ENCODE measurements at places on chromosomes 7 and 10.

- peak; percentile 93 for DNase-seq
Observed at GRCh38 chr10:78255796-78256638, 222.4 kb downstream of the RPS24 start.

GRCh38 chr10:9613338-9614075, 1404.2 kb upstream of the CELF2 start:
- DNase-seq, result no peak

- DNase-seq, result no peak
Observed at GRCh38 chr7:42495256-42495655, 258.2 kb upstream of the GLI3 start.

DNA sequence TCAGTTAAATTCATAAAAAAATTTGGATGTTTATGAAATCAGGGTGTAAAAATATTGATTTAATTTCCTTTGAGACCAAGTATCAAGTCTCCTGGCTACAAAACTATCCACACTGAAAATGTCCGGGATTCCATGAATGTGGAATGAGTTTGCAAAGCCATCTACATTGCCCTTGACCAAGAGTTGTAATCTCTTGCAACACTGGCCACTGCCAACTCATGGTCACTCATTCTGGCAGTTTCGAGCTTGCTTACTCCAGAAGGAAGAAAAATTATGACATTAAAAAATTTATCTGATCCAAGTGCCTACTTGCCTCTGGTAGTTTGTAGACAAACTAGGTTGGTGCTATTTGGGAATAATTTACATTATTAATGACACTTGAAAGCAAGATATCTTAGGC, 84.2 kb downstream of the NPY start:
- DNase-seq, result no peak

DNA sequence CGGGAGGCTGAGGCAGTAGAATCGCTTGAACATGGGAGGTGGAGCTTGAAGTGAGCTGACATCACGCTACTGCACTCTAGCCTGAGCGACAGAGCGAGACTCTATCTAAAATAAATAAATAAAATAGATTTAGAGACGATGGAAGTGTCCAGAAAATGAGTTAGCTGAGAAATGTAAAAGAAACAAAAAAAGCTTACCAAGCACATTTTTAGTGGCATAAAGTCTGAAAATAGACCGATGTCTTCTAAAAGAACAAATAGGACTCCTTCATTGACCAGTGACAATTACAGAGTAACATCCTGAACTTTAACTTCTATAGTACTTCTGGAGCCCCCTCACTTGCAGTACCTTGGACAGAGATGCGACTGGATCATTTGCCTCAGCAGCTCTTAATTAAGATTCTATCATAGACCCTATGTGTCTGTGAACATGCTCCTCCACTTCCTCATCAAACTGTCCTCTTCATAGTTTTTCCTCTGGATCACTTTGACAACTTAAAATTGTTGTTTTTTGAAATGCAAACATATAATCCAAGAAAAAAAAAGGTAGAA, 25.2 kb upstream of the SRPK2 start:
- DNase-seq, result peak; percentile 46

GRCh38 chr7:54550471-54550870, 8.3 kb downstream of the VSTM2A start:
- no peak for DNase-seq

DNA sequence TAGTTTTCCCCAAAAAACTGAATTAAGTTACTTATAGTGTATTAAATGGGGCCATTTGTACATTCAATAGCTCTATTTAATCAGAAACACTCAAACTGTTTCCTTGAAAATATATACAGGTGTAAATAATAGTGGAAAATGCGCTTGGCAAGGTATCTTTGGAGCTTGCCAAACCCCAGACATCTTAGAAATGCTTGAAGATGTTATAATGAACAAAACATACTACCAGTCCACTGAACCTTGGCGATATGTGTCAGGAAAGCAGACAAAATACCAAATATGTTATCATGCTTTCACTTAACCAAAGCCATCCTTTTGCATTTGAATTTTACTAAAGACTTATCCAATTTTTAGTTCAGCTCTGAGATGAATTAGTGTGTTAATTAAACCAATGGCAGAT, 352.7 kb upstream of the SEMA3A start:
- no peak for DNase-seq

GRCh38 chr10:122490786-122491680, 29.7 kb downstream of the HTRA1 start:
- DNase-seq, result no peak

- no peak for DNase-seq
Observed at GRCh38 chr10:35135861-35136260, 9.2 kb downstream of the CREM start.

- DNase-seq, result no peak
Observed at GRCh38 chr10:64484811-64485330, 963.7 kb downstream of the REEP3 start.

DNA sequence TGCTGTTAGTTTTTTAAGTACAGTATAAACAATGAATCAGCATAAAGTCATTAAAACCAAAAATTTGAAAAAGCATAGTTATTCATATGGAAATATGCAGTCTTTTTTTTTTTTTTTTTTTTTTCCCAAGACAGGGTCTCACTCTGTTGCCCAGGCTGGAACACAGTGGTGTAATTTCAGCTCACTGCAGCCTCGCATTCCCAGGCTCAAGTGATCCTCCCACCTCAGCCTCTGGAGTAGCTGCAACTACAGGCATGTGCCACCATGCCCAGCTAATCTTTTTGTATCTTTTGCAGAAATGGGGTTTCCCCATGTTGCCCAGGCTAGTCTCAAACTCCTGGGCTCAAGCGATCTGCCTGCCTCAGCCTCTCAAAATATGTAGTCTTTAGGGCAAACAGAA, 182.0 kb downstream of the SEMA3E start:
- DNase-seq, result no peak

DNA sequence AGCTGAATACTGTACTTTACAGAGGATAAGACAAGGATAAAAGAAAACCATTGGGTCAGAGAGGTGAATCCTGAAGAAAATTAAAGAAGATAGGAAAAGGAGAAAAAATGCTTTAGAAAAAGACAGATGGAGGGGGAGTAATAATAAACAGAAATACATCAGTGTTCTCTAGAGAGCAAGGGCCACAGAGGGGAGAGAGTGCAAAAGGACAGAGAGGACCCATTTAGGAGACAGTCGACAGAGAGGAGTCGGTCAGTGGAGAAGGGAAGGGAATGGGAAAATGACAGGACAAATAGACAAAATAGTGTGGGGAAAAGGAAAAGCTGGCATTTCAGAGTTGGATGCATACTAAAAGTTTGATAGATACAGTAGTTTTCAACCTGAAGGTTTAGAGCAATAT, 287.0 kb downstream of the DOCK4 start:
- no peak for DNase-seq

DNA sequence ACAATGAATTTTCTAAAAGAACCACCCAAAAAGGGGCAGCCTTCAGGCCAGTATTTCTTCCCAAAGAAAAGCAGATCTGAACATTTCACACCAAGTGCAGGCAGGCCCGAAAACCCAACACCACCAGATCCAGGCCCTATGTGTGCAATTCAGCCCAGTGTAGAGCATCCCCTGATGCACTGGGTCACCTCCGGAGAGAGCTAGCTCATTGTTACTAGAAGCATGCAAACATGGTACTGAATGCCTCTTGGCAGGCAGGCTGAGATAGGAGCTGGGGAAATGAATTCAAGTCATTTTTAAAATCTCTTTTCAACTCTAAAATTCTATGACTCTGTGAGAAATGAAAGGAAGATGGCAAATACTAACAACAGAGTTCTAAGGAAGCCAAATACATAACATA, 174.8 kb downstream of the ELMO1 start:
- DNase-seq, result no peak

DNA sequence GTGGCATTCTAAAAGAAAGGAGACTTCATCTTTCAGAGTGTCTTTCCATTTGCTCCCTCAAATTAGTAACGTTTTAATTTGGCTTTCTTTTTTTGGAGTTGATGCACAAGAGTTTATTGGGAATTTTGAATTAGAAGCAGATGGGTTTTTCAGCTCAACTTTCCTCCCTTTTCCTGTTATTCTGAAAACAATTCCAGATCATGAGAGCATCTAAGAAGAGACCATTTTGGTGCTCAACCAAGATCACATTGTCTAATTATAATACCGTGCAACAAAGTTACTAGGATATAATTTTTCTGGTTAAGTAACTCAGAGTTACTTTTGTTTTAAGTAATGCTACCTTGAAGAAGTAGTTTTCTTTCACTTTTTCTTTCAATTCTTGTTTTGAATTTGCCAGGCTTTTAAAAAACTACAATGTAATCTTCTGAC, 396.6 kb upstream of the KLF6 start:
- no peak for DNase-seq

- no peak for DNase-seq
Observed at GRCh38 chr7:36683111-36683510, 41.2 kb downstream of the AOAH start.

DNA sequence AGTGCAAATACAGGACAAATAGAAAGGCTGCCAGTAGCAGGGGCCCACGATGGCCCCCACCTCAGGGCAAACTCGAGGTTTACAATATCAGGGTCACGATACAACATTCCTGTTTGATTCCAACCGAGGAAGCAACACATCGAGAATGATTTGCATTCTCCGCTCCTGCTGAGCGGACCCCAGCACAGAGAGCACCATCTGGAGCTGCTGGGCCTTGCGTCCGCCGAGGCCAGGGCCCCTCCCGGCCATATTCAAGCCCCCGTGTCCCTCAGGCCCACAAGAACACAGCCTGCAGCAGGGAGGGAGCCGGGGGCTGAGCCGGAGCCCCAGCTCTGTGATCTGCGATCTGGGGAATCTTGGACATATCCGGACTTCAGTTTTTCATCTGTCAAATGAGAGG, 84.3 kb downstream of the PRKAG2 start:
- DNase-seq, result no peak

DNA sequence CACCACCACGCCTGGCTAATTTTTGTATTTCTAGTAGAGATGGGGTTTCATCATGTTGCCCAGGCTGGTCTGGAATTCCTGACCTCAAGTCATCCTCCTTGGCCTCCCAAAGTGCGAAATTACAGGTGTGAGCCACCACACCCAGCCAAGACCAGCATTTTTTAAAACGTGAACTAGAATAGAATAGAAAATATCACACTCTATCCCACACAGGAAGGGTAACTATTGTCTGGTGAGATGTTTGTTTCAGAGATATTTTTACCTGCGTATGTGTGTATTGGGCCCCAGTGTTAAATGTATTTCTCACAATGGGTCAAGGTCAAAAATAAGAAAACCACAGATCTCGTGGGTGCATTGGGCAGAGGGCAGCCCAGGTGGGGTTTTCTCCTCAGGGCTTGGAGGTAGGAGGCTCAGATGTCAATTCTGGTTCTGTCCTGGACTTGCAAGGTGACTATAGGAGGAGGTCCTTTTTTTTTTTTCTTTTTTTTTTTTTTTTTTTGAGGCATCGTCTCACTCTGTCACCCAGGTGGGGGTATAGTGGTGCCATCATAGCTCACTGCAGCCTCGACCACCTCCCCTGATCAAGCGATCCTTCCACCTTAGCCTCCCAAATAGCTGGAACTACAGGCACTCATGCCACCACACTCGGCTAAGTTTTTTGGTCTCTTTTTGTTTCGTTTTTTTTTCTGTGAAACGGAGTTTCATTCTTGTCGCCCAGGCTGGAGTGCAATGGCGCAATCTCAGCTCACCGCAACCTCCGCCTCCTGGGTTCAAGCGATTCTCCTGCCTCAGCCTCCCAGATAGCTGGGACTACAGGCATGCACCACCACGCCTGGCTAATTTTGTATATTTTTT, 19.0 kb downstream of the SH2B2 start:
- no peak for DNase-seq

DNA sequence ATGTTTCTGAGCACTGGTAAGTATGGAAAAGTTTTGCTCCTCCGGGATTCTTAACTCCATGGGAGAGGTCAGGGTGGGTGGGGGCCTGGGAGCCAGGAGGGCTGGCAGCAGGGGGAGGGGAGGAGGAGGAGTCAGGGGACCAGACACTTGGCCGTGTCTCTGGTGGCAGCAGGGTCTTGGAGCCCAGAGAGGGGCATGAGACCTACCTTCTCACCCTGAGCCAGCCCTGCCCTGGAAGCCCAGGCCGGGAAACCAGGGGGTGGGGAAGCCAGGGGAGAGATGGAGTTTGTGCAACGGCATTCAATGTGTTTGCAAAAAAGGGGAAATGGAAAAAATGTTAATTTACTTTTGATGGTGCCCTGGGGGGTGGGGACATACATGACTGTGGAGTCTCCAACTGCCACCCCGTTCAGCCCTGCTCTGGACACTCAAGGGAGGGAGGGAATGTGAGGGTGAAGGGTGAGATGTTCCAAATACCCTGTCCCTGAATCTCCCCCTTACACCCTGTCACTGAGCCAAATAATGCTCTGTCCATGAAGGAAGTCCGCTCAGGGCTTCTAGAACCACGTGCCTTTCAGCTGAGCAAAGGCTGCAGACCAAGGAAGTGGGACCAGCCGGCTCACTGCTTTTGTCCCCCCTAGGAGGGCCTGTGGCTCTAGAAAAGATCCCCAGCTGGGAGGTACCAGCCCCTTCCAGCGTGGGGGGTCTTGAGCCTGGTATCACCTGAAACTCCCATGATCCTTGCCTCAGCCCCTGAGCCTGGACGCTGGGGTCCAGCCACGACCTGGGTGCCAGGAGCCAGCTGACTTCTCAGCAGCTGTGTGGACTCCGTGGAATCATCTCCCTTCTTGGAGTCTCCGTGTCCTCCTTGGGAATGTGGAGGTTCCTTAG, 48.3 kb downstream of the TMEM270 start:
- peak; percentile 90 for DNase-seq

DNA sequence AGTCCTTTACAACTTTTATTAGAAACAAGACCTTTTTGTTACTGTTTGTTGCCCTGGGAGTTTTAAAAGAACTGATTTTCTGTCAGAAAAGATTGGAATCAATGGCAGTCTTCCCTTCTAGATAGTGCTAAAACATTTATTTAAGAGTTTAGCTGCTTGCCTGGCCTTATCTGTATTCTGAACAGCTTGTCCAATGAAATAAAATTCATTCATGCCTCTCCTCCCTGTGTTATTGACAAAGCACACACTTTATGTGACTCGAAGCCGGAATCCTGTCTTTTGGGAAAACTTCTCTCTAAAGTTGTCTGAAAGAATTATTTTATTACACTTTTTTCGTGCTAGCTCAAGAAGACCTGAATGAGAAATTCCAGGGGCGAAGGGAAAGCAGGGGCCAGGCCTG, 992.5 kb downstream of the TYW1 start:
- no peak for DNase-seq

DNA sequence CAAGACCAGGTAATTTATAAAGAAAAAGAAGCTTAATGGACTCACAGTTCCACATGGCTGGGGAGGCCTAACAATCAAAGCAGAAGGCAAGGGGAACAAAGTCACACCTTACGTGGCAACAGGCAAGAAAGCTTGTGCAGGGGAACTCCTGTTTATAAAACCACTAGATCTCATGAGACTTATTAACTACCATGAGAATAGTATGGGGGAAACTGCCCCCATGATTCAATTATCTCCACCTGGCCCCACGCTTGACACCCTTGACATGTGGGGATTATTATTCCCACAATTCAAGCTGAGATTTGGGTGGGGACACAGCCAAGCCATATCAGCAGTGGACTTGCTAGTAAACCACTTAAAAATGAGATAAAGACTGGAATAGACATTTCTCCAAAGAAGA, 451.7 kb downstream of the DNAJB9 start:
- DNase-seq, result no peak

All from NB4 (cell line).